Cardiac muscle cell (in vitro differentiated cells and primary cell): ENCODE measurements at places on chromosomes 4 and X. TPM values are rescaled to one million over a fixed set of nuclear protein-coding genes. Genes with fewer than 3 reads are reported as not detected.
A peak's percentile ranks its signal among the peaks of the same experiment; 100 is the strongest.

ABLIM2 gene
- polyA plus RNA-seq, result 4.2 and 4.9 TPM in 2 replicates

PCDH19 gene
- 0.14 and 1.7 TPM in 2 replicates for polyA plus RNA-seq

POLN gene
- 8.5 and 9.0 TPM in 2 replicates for polyA plus RNA-seq

KDR gene
- 41.7 and 55.6 TPM in 2 replicates for polyA plus RNA-seq

GRCh38 chrX:72029483-72030411 lies 102.0 kb downstream of the RTL5 start:
- peak; percentile 61 for DNase-seq

DNA sequence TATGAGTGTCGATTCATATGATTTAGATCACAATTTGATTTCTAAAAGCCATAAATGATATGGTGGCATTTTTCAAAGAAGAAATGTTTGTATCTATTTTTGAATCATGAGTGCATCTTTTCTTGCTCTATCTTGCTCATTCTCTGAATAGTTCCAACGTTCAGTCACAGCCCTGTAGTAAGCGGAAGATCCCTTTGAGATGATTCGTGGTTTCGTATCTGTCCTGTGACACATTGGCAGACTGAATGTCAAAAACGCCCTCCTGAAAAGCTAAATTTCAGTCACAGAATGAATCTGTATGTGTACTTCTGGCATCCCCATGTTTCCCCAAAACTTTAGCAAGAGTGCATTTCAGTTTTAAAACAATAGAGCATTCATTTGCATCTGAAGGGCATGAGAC lies 1066.9 kb upstream of the TENM3 start:
- no peak for DNase-seq

GRCh38 chr4:172996571-172997216 lies 171.9 kb upstream of the GALNT7 start:
- DNase-seq, result peak; percentile 54

GRCh38 chr4:140969296-140969695 lies 164.0 kb downstream of the RNF150 start:
- DNase-seq, result no peak
